Hematopoietic multipotent progenitor cell treated with erythropoietin and hydrocortisone succinate and interleukin-3 and kit ligand, for 17 days (in vitro differentiated cells): ENCODE measurements at places on chromosomes 5 and 9.

DNA sequence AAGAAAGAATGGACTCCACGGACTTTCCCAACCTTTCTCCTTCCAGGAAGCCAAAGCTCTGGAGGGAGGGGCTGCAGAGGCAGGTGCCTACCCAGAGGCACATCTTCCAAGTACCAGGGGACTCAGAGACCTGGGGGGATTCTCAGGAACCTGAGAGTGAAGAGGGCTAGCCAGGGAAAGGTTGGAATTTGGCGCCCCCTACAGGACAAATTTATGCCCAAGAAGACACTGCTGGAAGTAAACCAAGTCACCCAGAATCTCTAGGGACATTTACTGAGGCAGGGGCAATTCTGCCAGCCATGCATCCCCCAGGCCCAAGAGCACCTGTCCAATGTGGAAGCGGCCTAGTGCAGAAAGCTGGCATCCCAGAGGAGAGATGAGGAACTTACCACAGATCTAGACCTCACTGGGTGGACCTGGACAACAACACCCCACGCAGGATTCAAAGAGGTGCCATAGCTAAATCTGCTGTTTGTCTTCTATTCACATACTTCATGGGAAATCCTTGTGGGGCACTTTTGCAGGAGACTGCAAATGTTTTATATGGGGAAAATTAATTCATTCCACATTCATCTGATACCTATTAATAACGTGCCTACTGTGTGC lies 25.9 kb upstream of the IDNK start:
- DNase-seq: peak; percentile 58

DNA sequence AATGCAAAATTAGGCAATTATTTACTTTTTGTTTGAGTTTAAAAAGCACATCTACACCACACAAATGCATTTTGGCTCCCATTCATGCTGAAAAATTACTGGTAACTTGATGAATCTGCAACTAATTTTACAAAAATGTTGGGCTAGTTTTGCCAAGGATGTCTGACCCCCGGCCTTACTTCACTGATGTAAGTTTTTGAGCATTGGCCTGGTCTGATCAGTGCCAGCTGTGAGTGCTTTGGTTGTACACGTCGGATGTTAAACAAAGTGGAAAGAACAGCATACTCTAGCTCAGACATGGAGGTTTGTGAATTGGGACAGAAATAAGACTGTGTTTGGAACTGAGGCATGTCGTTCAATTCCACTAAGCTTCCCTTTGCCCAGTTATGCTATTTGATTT lies 1044.2 kb downstream of the TLE4 start:
- no peak for DNase-seq

DNA sequence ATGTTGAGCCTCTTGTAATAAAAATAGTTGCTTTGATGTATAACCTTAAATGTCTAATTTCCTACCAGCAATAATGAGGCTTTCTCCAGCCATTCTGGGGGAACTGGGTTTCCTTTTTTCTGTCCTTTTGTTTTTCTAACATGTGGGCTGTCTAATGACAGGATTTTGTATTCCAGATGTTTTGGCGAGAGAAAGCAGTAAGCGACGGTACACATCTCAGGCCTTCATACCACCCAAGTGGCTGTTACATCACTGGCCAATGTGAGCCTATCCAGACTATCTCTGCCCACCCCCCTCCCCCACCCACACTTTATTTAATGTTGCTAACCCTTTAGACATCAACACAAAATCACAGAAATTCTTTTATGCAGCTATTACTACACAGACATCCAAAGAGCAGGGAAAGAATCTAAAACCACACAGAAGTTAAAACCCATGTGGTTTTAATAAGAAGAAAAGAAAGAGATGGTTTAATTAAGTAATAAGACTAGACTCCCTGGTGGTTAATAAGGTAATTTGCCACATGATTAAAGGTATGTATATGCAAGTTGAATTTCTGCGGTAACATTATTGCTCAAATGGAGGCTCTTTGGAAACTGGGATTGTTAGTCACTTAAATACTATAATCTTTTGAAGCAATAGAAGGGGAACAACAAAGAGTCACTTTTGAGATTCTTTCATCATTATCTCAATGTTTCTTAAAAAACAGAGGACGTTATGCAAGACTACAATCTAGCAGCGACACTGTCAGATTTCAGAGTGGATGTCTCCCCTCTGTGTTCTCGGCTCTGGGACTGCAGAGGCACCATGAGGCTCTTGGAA lies 365.1 kb downstream of the ENC1 start:
- no peak for DNase-seq

DNA sequence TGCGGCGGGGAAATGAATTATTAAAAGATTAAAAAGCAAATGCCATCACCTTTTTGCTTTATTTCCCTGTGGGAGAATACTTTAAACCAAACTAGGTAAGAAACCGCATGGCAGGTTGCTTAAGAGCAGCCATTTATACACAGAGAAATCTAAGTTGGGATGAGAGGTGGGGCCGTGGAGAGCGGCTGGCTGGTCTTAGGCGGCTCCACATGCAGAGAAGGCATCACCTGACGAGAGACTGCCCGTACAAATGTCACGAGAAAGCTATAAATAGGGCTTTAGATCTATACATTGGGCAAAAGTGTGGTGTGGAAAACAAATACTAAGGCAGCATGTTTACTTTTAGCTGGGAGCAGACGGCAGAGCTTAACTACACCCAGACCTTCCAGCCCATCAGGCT lies 39.4 kb downstream of the MED27 start:
- DNase-seq: no peak

GRCh38 chr9:98808875-98809274 lies 1.4 kb downstream of the GALNT12 start:
- no peak for DNase-seq

DNA sequence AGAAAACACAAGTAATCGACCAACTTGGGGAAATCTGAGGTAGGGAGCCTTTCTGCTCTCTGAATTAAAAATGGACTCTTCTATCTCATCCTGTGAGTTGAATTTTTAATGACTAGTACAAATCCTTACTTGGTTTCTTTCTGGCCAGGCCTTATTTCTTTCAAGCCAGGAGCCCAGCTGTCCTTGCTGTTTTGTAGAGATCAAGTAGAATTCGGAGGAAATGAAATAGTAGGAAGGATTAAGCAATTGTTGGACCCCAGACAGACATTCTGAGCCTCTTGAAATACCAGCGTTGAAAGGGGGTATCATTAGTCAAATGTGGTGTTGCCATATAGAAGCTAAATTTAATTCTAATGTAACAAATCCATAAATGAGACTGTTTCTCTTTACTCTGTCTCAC lies 53.7 kb upstream of the SMIM15 start:
- DNase-seq: no peak

- no peak for DNase-seq
These were observed 101.7 kb downstream of the ADRB2 start for GRCh38 chr5:148928141-148928540.

DNA sequence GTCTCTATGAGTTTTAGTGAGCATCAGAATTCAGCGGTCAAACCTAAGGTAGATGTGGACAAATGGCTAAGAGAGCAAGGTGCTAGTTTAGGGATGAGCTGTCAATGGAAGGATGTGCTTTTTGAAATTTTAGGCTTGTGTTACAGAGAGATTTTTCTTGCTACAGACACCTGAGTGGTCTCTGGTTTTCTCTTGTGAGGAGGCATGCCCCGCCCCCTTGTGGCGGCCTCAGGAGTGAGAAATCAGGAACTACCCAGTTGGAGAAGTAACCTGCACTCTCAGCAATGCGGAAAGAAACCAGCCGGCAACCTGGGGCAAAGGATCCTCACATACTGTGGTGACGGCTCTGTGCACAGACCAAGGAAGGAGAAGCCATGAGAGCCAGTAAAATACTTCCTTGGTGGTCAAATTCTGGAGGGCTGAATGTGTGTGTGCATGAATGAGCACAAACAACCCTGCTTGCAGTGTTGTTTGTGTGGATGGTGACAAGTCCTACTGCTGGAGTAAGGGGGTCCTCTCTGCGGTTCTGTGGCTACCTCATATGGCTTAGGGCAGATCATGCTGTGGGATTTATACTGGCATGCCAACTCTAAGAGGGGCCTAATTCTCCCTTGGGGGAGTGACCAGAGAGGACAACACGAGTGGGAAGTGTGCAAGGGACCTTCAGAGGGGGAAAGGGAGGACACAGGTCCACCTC lies 16.7 kb upstream of the HSD17B4 start:
- DNase-seq: peak; percentile 62

DNA sequence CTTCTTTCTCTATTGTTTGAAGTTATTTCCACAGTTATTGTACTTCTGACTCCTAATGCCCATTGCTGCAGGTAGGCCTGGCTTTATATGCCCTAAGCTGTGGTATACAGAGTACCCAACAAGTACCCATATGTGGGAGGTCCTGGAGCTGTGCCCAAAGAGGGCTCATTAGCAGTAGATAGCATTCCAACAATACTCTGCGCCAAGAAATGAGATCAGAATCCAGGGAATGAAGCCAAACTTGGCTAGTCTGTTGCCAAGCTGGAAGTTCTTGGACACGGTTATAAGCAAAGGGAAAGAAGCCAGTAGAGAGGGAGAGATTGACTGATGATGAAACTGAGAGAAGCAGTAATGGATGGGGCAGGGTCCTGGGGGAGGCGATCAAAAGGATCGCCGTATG lies 29.7 kb upstream of the FAM169A start:
- no peak for DNase-seq

- no peak for DNase-seq
These were observed 42.2 kb upstream of the CEP72 start for GRCh38 chr5:569868-570361.

GRCh38 chr5:119400245-119400644 lies 44.4 kb downstream of the TNFAIP8 start:
- DNase-seq: no peak
